ENCODE measurements at places on chromosomes 3 and 15. TPM values are rescaled to one million over a fixed set of nuclear protein-coding genes. Genes with fewer than 3 reads are reported as not detected.
A peak's percentile ranks its signal among the peaks of the same experiment; 100 is the strongest.

GRCh38 chr15:82750831-82751180 is 41.1 kb upstream of the AP3B2 start:
- peak; percentile 70 for DNase-seq

- DNase-seq = no peak
Observed at GRCh38 chr3:88879905-88880304, 227.5 kb upstream of the EPHA3 start.

GRCh38 chr3:96700322-96701315 is 113.8 kb upstream of the EPHA6 start:
- no peak for DNase-seq

ADGRG7 gene
- not detected for total RNA-seq

GCNT3 gene
- 0.07 TPM for total RNA-seq

- no peak for DNase-seq
Observed at GRCh38 chr3:197242784-197243432, 55.5 kb downstream of the DLG1 start.

DNA sequence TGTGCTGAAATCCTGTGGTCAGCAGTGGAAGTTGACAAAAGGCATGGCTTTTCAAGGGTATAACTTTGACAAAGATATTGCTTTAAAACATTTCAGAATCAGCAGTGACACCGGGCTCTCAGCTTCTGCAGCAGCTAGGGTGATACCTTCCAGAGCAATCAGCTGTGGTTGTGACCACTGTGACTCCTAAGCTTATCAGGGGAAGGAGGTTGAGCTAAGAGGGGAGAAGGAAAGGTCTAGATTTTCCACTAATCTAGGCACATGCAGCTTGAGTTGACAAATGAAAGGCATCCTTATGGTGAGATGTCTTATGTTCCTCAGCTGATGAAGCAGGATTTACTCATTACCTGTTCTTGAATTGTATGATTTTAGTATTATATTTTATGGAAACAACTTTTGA is 16.3 kb upstream of the LRRFIP2 start:
- DNase-seq = no peak

GRCh38 chr3:111870620-111871019 is 11.6 kb downstream of the PHLDB2 start:
- no peak for DNase-seq

DNA sequence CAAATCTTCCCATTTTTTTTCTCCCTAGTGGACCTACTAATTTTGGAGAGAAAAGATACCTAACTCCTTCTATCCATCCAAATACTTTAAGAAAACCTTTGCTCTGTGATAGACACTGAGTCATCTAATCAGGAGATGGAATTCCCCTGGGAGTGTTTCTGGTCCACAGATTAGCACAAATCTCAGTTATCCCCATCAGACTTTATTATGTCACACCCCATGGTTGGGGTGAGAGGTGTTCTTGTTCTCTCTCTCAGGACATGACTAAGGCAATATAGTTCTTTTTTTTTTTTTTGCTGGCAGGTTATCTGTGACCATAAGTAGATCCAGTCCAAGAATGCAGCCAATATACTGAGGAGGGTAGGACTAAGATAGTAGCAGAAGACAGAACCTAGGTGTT is 15.8 kb downstream of the SLC9A9 start:
- no peak for DNase-seq

BBX gene
- 18.2 TPM for total RNA-seq

GRCh38 chr3:86774082-86774691 is 216.8 kb downstream of the VGLL3 start:
- DNase-seq = no peak

GRCh38 chr3:40079203-40079846 is 230.2 kb upstream of the EIF1B start:
- no peak for DNase-seq

DNA sequence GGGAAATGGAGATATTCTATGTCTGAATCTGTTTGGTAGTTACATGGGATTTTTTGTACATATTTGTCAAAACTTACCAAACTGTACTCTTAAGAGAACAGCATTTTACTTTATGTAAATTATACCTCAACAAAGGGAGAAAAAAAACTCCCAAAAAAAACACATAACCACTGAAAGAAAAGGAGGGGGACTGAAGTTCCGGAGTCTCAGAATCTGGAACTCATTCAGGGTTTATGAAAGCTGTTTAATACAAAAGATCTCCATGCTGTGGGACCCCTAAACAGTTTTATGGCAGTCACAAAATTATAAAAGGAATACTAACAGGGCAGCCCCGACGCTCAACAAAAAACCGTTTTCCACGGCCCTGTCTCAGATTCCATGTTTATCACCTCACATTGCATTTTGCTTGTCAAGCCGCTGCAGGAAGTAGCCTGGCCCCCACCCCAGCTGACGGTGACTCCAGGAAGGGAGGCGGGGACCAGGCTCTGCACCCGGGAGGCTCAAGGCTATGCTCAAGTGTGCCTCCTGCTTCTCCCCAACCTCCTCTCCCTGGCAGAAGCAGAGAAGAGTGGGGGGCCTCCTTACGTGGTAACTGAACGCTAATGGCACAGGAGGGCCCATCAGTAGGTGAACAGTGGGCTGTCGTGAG is 29.3 kb downstream of the RFT1 start:
- DNase-seq = no peak

DNA sequence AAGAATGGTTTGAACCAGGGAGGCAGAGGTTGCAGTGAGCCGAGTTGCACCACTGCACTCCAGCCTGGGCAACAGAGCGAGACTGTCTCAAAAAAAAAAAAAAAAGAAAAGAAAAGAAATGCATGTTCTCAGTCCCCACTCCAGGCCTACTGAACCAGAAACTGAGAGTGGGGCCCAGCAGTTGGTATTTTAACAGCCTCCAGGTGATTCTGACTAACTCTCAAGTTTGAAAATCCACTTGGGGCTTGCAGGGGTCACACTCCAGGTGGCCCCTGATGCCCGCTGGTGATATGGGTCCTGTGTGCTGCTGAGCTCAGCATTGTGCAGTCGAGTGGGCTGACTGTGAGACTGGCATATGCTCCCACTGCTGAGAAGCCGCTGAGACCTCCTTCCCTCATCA is 133.7 kb upstream of the C2CD4B start:
- DNase-seq = no peak

GRCh38 chr3:195856410-195857084 is 44.8 kb upstream of the MUC4 start:
- DNase-seq = no peak

GRCh38 chr3:134904241-134904771 is 109.2 kb downstream of the EPHB1 start:
- no peak for DNase-seq

DNA sequence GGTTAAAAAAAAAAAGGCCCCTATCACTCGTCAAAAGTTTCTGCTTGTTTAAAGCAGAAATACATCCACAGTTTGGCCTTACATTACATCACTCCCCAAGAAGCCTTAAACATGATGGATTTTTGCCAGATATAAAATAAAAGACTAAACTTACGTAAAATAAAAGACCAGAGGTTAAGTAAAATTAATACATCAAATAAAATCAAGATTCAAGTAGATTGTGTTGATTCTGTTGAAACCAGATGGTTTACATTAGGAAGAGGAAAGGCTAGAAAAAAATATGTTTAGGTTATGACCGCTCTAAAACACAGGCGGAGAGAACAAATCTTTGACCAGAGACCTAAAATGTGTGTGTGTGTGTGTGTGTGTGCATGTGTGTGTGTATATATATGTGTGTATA is 104.1 kb downstream of the DUT start:
- DNase-seq = no peak

DNA sequence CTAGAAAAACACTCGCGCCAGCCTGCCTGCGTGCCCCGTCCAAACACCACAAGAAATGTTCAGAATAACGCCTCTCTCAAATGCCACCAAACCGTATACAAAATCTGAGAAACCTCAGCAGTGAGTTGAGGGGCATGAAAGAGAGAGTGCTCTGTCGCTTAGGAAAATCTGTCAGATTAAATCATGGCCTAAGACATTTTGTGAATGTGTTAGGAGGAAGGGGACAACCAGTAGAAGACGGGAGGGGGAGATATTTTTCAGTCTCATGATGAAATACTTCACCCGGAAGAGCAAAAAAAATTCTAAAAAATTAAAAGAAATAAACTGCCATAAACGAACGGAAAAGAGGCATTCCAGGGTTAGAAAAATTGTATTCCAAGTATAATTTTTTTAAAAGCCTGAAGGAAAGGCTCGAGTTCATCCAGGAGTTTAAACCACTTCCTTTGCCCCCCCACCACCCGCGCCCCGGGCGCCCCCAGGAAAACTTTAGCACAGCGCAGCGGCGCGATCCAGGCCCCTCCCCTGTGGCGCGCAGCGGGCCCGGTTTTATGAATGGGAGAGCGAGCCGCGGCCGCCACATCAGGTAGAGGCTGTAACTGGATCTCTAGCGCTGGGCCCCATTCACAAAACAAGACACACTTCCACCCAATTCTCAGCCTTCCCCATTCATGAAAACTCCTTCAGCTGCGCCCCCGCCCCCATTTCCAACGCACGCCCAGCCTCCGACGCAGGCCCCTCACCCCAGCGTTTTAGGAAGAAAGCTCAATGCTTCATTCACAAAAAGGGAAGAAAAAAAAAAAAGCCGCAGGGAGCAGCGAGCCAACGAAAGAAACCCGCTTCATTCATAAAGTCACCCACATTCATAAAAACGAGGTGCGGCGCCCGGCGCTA is 1.4 kb downstream of the ETV5 start:
- peak; percentile 54 for DNase-seq

DNA sequence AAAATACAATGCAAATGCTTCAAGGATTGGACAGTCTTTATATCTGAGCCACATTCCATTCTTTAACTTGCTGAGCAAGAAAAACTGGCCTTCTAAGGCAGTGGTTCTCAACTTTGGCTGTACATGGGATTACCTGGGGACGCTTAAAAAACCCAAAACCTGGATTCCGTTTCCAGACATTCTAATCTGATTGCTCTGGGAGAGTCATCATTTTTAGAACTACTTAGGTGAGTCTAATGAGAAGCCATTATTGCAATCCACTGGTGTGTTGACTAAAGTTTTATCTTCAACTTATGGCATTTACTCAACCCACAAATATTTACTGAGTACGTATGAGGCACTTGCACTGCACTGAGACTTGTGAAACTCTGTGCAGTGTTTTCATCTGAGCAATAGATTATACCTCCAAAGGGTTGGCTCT is 195.7 kb upstream of the ATP11B start:
- no peak for DNase-seq

LRTM1 gene
- total RNA-seq = not detected

DNA sequence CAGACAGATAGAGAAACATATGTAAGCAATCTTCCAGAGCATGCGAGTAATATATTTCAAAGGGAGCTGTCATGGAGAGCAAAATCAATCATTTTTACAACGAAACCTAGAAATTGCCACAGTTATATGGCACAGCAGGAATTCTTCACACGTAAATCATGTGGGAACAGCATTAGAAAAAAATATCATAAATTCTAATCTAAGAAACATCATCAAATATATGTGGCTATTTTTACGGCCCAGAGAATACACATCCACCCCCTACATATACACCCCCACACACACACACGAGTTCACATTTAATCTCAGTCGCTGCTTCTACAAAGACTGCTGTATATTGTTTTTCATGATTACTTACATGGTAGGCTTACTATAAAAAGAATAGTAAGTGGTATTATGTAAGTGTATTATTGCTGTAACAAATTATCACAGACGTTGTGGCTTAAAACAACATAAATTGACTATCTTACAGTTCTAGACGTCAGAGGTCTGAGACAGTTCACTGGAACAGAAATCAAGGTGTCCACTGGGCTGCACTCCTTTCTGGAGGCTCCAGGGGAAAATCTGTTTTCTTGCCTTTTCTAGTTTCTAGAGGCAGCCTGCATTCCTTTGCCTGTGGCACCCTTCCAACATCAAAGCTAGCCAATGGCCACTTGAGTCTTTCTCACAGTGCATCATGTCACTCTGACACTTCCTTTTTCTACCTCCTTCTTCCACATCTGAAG is 363.3 kb downstream of the ULK4 start:
- no peak for DNase-seq

DNA sequence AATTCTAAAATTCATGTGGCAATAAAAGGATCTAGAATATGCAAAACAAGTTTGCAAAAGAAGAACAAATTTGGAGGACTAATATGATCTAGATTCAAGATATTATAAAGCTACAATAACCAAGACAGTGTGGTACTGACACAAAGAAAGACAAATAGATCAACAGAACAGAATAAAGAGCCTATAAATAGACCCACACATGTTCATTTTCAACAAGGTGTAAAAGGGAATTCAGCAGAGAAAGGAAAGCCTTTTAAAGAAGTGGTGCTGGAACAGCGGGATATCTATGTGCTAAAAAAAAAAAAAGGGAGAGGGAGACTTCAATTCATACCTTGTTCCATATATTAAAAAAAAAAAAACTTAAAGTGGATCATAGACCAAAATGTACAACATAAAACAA is 149.0 kb downstream of the WDR76 start:
- DNase-seq = no peak

DNA sequence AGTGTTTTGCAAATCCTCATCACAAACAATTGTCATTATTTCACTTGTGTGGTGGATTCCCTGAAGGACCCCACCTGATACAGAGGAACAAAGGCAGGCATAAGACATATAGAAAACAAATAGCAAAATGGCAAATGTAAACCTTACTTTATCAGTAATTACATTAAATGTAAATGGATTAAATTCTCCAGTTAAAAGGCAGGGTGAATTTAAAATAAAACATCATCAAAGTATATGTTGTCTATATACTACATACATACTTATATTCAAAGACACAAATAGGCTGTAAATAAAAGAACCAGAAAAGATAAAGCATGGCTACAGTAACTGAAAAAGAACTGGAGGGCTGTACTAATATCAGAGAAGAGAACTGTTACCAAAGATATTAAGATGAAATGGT is 117.3 kb downstream of the RFX7 start:
- no peak for DNase-seq

GRCh38 chr3:168327856-168328255 is 232.1 kb upstream of the GOLIM4 start:
- DNase-seq = no peak

- DNase-seq = no peak
Observed at GRCh38 chr15:40080847-40081246, 27.8 kb downstream of the BMF start.

BFSP2 gene
- not detected for total RNA-seq

RTP3 gene
- not detected for total RNA-seq

DNA sequence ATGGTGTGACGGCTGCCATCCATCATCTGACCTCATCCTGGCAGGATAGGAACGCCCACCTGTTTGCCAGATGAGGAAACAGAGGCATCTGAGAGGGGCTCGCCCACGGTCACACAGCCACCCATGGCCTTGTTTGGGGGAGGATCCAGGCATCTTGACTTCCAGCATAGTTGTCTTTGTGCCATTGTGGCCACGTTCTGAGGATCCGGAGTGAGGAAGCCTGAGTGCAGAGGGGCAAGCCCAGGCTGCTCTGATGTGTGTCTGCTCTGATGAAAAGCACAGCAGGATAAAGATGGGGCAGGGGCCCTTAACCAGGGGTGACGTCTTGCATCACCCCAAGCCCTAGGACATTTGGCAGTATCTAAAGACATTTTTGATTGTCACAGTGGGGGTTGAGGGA is 58.7 kb downstream of the FGD5 start:
- DNase-seq = no peak

DNA sequence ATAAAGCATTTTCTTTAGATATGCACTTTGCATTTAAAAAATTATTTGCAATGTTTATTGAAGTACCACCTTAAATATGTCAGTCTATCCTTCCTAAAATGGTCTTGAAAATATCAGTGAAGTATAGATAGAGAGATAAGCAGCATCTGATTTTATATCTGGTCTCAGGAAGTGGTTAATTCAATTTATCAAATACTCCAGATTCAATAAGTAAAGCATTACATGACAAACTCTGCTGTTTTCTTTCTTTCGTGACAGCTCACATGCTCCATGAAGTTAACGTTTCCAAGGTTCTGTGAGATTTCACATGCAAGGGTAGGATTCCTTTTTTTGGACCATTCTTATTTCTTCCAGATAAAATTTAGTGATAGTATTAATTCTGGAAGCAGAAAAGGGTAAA is 775.4 kb upstream of the ROBO1 start:
- DNase-seq = no peak
